ENCODE measurements at places on chromosomes 6 and 20. TPM values are rescaled to one million over a fixed set of nuclear protein-coding genes. Genes with fewer than 3 reads are reported as not detected.

Gene HLA-DOB
- 0.48 TPM for polyA plus RNA-seq

Gene PLCG1
- 105 TPM for polyA plus RNA-seq

DNA sequence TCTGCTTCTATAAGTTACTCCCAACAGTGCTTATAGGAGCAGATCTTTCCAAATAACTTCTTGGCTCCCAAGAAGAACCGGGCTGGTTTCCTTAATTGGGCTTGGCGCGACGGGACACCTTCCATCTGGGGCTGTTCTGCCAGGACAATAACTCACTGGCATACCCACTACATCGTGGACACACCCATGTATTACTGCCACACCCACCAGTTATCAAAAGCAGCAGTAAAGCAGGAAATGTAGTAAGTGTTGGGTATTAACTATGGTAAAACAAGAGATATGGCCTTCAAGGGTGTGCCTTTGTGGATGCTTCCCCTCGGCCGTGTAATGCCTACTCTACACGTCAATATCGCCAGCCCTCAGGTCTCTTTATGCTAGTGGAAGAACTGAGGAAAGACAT, 24.7 kb downstream of the CNKSR3 start:
- H3K27me3 ChIP-seq: no peaks in the 10 kb centered on the region
- no peaks in the 10 kb centered on the region for H3K4me1 ChIP-seq
- no peak overlapping the region for H3K4me3 ChIP-seq
- no peaks in the 10 kb centered on the region for H3K36me3 ChIP-seq
- no peak overlapping the region for H3K27ac ChIP-seq

DNA sequence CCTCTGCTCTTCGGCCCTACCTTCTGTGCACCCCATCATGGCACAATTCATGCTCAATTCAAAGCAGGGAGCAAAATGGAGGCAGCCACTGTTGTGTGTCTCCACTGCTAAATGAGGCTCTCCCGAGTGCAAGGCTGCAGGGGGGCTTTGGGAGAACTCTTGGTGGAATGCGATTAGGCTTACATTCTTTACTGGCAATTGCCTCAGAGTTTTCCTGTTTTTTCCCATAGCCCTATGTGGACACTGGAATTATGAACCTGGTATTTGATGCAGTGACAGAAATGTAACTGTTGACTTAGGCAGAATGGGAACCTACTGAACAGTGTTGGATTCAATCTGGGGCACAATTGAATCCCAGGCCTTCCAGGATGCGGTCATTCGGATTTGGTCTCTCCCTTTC, 187.9 kb upstream of the GMDS start:
- no peak overlapping the region for H3K4me3 ChIP-seq
- no peaks in the 10 kb centered on the region for H3K27me3 ChIP-seq
- DNase-seq: no peak

GRCh38 chr6:157284738-157285421, 38.4 kb downstream of the TMEM242 start:
- H3K27me3 ChIP-seq: no peaks in the 10 kb centered on the region
- H3K4me1 ChIP-seq: no peaks in the 10 kb centered on the region
- no peaks in the 10 kb centered on the region for H3K36me3 ChIP-seq
- no peak for DNase-seq

DNA sequence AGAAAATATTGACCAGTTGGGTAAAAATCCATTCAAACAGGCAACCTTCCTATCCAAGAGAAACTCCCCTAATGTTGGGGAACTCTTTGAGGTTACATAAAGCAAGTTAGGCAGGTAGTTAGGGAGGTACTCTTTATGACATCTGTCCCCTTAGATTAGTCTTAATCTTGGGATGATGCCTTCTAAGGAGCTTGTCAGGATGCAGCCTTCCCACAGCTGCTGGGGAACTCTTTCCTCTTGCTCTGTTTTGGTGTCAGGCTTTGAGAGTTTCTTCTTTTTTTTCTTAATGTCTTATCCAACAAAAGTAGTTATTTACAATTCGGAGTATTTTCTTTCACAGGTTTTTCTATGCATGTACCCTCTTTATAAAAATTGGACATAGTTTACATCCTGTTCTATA, 194.8 kb downstream of the CDKAL1 start:
- H3K4me3 ChIP-seq: no peak overlapping the region
- no peak overlapping the region for H3K27ac ChIP-seq
- no peaks in the 10 kb centered on the region for H3K4me1 ChIP-seq

GRCh38 chr20:42524058-42524457, 665.6 kb downstream of the PTPRT start:
- H3K4me3 ChIP-seq: no peak overlapping the region
- H3K4me1 ChIP-seq: no peaks in the 10 kb centered on the region
- no peak overlapping the region for H3K27ac ChIP-seq
- no peaks in the 10 kb centered on the region for H3K27me3 ChIP-seq
- no peaks in the 10 kb centered on the region for H3K36me3 ChIP-seq
- DNase-seq: no peak

GRCh38 chr6:25750906-25751305, 3.6 kb upstream of the SLC17A4 start:
- no peak overlapping the region for H3K4me3 ChIP-seq
- no peak for DNase-seq
- H3K36me3 ChIP-seq: no peaks in the 10 kb centered on the region
- no peaks in the 10 kb centered on the region for H3K27me3 ChIP-seq
- H3K4me1 ChIP-seq: no peaks in the 10 kb centered on the region

DNA sequence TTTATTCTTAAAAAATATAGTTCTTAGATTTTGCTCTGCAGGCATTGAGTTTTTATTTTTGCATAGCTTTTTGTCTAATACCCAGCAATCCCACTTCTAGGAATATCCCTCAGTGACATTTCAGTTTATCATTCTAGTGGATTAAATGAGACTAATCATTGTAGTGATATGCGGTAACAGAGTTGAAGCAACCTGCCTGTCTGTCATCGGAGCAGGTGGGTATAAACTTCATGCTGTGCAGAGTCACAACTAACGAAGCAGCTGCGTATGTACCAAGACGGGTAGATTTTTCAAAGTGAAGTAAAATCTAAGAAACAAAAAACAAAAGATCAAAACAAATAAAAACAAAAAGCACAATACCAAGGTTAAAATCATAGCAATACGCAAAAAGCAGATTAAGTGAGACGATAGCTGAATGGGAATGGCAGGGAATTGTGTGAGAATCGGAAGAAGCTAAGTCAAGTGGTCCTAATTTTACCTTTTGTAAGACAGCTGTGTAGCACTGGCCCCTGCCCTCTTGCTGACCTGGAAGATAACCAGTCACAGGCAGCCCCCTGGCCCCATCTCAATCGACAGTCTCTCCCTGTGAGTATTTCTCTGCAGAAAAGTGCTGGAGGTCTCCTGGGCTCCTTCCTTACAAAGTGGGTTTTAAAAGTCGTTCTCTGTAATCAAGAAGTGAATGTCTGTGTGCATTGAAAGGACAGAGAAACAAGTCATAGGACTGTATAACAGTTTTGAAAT, 169.2 kb downstream of the OR2B2 start:
- no peak overlapping the region for H3K4me3 ChIP-seq
- peaks cover 7% of the 10 kb centered on the region for H3K27me3 ChIP-seq
- H3K4me1 ChIP-seq: no peaks in the 10 kb centered on the region
- no peak for DNase-seq
